NCI-H187 (cell line): ENCODE measurements at places on chromosomes 12 and 14.

GRCh38 chr12:111881716-111882115 is 39.7 kb downstream of the MAPKAPK5 start:
- no peak for DNase-seq

GRCh38 chr12:50062728-50063460 is 5.5 kb downstream of the ASIC1 start:
- DNase-seq, result no peak

DNA sequence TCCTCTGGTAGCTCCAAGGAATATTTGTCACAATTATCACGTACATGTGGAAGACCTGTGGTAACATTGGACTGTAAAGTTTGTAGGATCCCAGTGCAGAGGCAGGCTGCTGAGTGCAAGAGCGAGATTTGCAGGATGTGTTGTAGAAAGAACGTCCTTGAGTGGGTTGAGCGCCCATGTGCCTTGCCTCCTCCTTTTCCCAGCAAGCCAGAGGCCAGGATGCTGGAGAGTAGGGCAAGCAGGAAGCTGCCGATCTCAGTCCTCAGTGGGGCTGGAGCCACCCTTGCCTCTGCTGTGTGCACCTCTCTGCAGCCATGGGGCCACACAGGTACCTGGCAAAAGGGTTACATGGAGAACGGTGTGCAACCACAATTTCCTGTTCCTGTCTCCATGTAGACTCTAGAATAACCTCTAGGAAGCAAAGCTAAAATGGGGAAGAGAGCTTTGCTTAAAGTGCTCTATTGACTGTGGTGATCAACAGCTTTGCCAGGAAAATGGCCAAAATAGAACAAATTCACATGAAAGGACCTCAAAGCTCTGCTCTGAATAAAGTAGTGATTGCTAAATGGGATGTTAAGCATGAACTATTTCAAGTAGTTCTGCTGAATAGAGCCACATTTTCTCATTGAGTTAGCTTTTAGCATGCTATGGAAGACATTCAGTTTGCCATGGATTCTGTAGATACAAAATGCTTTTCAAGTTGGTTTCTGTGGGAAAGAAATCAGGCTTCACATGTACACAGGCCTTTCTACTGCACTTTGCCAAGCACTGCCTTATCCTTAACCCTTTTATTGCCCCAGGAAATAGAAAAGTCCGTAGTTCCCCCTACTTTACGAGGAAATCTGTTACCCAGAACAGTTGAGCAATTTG is 37.4 kb downstream of the ANKRD9 start:
- no peak for DNase-seq

- DNase-seq, result no peak
These were observed 14.4 kb downstream of the FERMT2 start for GRCh38 chr14:52936437-52936836.

- no peak for DNase-seq
These were observed 262.7 kb downstream of the SYT1 start for GRCh38 chr12:79127271-79127751.

DNA sequence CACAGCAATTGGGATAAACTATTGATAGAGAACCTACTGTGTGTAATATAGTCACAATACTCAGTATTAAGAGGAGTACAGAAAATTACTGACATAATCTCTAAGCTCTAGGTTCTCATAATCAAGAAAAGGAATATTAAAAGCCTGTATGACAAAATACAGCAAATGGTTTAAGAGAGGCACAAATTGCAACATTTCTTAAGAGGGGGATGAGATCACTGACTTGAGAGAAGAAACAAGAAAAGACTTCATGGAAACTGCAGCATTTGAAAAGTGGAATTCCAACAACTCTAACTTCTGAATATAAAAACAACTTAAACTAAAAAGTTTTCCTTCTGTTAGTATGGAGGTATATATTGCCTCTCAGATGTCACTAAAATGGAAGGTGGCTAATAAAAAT is 89.7 kb downstream of the NUMB start:
- no peak for DNase-seq

- no peak for DNase-seq
These were observed 604 bp downstream of the EEA1 start for GRCh38 chr12:92928421-92928961.

DNA sequence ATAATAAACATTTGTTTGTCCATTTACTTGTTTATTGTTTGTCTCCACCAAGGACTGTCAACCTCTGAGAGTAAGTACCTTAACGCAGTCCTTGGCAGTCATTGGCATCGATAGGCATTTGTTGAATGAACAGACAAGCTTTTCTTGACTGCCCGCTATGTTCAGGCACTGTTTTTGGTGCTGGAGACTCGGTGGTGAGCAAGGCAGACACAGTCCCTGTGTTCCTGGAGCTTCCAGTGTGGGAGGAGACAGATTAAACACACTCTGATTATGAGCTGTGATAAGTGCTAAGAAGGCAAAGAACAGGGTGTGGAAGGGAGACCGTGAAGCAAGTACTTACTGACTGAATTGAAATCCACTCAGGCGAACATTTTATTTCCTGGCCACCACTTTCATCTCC is 1.2 kb downstream of the ATP6V0A2 start:
- DNase-seq, result no peak

DNA sequence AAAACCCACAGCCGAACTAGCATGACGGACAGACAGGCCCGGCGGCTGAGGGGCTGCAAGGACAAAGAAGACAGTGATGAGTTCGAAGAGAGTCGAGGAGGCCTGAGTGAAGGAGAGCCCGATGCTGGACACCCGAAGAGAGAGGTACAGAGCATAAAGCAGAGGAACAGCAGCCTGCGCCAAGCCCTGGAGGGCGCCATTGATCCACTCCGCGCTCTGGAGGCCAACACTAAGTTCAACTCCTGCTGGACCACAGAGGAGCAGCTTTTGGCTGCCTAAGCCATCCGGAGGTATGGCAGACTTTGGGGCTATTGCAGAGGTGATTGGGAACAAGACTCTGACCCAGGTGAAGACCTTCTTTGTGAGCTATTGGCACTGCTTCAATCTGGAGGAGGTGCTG is 7.8 kb upstream of the PLXNC1 start:
- DNase-seq, result no peak

DNA sequence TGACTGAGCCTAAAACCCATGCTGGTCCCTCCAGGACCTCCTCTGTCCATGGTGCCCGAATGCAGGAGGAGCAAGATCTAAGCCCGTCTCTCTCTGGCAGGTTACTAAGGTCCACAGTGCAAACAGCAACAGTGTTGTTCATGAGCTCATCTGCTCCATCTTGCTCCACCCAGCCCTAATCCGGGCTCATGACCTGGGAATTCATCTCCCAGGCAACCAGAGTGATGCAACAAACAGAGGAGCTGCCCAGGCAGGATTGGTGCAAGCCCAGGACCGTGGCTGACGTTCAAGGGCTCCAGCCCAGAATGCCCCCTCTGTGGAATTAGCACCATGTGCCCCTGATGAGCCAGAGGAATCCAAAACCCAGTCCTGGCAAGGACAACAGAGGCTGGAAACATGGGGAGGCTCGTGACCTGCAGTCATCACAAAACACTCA is 29.9 kb downstream of the HSPB8 start:
- DNase-seq, result no peak

DNA sequence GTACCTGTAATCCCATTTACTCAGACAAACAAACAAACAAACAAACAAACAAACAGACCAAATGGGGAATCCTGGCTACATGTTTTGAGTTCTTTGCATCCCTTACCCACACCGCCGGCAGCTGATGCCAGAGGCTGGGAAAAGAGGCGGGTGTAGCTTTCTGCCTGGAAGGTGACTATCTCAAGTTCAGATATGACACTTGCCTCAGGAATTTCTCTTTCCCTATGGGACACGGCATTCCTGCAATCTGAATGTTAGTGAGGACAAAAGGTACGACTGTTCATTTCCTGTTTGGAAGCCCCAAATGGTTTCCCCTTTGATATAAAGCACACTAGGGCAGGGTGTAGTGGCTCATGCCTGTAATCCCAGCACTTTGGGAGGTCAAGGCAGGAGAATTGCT is 2.9 kb downstream of the MYL2 start:
- DNase-seq, result no peak

DNA sequence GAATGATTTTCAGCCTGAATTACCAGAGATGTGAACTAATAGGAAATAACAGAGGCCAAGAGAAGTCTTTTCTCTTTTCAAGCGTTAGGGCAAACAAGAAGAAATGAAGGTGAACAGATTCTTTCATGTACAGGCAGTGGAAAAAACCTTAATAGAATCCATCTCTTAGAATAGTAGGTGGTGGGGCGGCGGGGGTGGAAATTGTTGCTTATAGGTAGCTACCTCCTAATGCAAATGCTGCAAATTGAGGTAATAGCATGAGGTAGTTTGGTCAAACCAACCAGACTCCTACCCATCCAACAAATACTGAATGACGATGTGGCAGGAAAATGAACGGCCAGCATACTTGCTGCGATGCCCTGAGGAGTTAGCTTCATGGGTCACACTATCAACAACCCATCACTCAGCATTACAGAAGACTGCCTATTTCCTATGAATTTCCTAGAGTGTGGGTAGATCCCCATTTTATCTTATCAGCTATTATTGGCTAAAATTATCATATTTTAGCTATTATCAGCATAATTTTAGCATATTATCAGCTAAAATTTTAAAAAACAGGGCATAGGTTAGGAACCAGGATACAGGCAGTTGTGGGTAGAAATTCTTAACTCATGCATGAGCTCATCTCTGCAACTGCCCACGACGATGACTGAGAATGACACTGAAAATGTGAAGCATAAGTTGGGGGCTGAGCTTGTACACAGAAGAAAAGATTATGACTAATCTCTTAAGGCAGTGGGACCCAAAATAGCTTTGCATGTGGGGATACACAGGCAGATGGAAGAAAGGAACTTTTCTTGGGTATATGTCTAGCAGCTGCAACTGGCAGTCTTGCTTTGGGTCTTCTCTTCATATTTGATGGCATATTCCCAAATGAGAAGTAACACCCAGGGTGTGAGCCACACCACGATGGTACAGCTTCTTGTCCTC is 68.7 kb downstream of the NIN start:
- DNase-seq, result no peak

DNA sequence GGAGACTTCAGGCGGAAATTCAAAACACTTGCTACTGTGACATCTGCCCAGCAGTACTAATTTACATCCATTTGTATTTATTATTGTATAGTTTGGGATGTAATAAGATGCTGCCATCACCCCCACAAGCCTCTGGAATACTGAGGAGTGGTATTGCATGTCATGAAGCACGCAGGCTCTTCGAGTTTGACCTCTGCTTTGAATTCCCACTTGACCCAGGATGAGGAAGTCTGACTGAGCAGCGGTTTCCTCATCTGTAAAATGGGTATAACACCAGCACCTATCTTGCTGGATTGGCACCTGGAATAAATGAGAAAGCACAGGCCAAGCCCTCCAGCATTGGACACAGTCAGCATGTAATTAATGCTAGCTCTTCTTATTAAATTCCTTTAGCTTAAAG is 116.0 kb upstream of the DIO3 start:
- no peak for DNase-seq

DNA sequence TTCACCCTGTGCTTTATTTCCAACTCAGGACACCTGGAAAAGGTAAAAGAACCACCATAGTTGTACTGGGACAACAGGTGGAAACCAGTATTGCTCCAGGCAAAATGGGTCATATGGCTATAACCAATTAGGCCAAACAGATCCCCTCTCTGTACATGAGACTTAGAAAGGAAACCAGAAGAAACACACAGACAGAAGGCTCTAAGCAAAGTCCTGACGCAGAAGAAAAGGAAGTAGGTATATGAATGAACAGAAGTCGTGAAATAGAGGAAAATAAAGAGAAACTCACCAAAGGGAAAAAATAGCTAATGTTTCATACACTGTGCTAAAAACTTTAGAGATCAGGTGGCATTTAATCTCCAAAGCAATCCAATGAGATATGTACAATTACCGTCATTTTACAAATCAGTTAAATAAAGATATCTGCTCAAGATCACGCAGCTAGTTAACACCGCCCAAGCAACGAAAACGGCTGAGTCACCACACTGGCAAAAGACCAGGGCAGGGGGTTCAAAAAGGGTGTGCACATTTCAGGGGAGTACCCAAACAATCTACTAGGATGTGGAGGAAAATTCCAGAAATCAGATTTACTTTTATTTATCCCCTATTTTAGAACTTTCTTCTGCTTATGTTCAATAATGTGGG is 82.3 kb downstream of the ITPR2 start:
- no peak for DNase-seq

DNA sequence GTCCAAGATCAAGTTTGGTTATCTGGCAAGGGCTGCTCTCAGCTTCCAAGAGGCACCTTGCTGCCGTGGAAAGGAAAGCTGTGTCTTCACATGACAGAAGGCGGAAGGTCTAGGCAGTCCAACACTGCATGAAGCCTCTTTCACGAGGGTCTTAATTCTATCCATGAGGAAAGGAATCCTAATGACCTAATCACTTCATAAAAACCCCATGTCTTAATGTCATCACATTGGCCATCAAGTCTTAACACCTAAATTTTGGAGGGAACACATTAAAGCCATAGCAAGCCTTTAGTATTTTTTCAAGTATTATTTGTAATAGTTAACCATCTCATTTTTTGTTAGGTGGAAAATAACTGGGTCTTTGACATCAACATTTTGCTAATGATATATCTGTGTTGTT is 858.3 kb downstream of the FLRT2 start:
- DNase-seq, result no peak

DNA sequence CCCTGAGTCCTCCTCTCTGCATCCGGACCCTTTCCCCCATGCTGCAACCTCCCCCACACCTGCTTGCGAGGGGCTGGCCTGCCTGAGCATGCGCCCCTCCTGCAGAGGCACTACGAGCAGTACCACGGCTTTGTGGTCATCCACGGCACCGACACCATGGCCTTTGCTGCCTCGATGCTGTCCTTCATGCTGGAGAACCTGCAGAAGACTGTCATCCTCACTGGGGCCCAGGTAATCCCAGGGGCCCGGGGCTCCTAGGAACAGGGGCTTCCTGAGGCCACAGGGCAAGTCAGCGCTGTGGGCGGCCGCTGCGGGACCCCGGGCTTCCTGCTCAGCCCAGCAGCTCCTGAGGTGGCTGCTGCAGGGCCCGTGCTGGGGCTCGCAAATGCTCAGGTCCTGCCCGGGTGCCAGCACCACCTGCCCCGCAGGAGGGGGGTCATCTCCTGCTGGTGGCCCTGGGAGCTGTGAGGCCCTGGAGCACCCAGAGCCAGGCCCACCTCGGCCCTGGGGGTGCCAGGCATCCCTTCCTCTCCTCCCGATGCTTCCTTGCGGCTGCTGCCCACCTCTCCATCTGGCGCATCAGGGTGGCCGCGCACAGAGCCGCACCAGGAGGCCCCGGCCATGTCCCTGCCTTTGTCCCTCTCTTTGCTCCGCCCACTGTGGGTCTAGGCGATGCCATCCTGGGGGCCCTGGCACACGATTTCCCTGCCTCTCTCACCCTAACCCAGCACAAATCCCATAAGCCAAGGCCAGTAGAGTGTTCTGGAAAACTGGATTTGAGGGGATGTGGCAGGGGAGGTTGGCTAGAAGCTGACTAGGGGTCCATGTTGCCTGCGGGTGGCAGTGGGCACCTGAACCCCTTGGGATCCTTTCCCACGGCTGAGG is 10.2 kb downstream of the ASPG start:
- no peak for DNase-seq

GRCh38 chr12:112894128-112894527 is 12.6 kb upstream of the OAS1 start:
- no peak for DNase-seq

DNA sequence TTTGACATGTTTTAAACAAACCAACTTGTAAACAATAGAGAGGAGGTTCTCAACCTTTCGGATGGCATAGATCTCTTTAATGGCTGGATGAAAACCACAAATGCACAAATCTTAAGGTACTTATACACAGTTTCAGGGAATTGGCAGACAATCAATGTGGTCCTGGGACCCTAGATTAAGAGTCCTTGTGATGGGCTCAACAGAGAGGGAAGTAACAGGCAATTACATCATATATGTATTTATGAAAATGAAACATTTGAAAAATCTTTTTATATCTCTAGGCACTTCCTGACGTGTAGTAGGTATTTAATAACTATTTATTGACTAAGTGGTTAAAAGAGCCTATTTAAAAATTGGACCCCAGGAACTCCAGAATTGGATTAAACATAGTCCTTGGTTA is 897 bp downstream of the ACTR10 start:
- DNase-seq, result no peak
